Dorsolateral prefrontal cortex (tissue), 122 donors: ENCODE measurements at places on chromosomes 5 and 9. TPM values are rescaled to one million over a fixed set of nuclear protein-coding genes. Genes with fewer than 3 reads are reported as not detected.

- no peak for DNase-seq
These were observed 551.9 kb downstream of the BNC2 start for GRCh38 chr9:16318516-16319060.

DNA sequence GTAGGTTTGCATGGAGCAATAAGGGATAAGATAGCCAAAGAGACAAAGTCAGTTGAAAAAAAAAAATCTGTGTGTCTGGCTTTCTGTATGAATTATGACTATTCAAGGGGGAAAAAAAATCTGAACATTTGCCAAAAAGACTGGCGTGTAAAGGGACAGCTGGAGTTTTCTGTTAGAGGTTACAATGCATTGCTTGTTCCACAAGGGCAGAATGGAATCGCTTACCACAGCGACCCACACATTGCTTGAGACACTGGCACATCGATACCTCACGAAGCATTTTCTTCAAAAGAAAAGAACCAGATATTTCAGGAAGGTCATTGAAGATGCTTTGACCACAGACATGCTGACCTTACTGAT lies 327.8 kb downstream of the TMEM167A start:
- DNase-seq, result no peak

DNA sequence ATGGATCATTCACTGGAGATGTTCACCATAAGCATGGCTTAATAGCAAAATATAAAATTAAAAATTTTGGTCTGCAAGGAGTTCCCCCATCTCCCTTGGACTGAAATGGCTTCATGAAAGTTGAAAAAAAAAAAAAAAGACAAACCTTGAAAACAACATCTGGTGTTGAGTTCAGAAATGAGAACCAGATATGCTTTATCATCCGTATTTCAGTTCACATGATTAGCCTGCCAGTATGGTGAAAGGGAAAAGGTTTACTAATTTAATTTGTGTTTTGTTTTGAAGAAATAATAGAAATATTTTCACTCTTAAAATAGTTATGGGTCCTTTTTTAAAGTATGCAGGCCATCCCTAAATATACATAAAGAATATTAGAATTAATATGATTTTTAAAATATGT lies 67.8 kb downstream of the TMEM167A start:
- DNase-seq, result no peak

DNA sequence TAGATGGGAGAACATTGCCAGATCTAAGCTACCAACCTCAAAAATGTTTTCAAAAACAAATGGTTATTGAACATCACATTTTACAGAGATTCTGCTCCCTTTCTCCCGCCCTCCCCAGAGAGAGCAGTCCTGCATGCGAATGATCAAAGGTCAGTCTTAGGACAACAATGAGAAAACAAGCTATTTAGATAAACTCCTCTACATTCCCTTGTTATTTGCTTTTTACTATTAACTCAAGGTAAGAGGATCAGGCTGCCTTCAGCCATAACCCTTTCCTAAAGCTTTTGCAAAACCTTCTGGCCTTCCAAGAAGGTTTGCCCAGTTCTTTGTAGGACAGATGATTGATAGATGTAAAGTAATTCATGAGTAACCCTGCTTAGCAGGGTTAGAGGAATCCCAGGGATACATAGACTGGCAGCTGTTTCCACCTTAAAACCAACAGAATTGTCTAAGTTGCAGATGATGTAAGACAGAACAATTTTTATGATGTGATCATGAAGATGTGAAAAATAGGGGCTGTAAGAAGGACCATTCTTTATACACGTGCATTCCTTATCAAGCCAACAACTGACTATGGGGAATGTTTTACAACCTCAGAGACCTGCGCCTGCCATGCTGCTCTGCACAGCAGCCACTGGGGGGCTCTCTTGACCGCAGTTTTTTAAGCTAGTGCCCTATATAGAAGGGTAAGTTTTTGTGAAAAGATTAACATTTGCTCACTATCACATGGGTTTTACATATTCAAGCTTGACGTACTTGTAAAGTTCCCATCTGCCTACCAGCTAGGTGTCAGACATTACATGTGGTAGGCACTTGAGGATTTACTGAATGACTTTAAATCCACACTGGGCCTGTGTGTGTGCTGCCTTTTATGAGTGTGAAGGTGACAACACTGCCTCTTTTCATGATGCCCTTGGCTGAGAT lies 2.3 kb upstream of the ZNF782 start:
- peak; percentile 65 for DNase-seq

- no peak for DNase-seq
These were observed 111.1 kb downstream of the AGTPBP1 start for GRCh38 chr9:85630676-85631075.

DNA sequence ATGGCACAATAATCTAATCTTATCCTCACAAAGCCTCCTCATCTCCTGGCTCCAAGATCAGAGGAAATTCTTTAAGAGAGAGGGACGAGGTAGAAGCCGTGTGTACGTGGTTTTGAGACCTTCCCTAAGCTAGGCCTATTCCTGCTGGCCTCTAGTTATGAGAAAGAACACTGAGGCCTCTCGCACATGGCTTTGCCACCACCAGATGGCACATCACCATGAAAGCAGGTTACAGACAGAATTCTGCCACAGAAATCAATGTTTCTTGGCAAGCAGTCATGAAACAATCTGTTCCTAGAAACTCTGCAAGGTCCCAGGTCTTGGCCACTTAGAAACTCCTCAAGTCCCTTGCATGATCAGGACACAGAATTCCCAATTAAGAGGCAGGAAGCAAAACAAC lies 268.2 kb upstream of the TAS2R1 start:
- peak; percentile 56 for DNase-seq

- DNase-seq, result no peak
These were observed 20.0 kb upstream of the FCN1 start for GRCh38 chr9:134937566-134938345.

DNA sequence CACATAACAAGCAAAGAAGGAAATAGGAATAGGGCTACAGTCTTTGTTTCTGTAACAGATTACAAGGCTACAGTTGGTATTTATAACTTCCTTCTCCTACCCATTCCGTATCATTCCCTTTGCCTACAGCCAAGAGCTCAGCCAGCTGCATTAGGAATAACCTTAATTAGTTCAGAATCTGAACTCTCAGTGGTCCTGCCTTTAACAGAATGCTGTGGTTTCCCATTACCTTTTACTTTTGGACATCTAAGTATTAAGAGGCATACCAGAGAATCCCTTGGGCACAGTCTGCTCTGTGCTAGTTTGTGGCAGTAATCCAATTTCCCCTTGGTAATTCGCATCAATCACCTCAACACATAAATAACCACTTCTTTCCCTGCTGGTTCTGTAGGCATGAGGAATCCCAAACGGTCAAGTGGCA lies 44.2 kb downstream of the PKD2L2 start:
- DNase-seq, result no peak

GRCh38 chr9:27394154-27394825 lies 97.3 kb upstream of the EQTN start:
- DNase-seq, result no peak

GRCh38 chr5:33837301-33837700 lies 54.5 kb downstream of the ADAMTS12 start:
- no peak for DNase-seq

GRCh38 chr5:84364043-84364442 lies 20.6 kb downstream of the EDIL3 start:
- no peak for DNase-seq

DNA sequence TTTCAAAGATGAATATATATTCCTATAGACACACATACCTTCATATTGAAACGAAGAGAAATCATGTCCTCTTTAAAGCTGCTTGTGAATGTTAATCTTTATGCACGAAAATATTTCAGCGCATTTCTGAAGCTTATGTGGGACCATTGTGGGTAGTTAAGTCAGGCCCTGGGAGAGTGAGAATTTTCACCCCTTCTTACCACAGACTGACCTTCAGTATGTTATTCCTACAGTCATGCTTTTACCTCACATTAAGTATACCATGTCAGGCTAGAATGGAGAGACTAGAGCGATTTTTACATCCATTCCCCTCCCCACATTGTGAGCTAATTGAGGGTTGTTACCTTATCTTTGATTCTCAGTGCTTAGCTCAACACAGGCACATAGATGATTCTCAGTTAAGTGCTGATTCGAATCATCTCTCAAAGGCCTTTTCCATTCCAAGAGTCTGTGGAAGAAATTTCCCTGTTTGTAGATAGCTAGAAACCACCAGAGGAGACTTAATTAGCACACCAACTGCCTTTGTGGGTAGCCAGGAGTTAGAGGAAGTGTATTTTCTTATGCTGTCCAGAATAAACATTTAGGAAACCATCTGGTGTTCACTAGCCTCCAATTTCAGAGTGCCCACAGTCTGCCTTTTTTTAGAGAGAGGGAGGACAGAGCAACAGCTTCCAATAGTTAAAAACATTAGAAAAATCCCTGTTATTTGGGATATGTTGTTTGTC lies 110.5 kb downstream of the MEGF10 start:
- no peak for DNase-seq

DNA sequence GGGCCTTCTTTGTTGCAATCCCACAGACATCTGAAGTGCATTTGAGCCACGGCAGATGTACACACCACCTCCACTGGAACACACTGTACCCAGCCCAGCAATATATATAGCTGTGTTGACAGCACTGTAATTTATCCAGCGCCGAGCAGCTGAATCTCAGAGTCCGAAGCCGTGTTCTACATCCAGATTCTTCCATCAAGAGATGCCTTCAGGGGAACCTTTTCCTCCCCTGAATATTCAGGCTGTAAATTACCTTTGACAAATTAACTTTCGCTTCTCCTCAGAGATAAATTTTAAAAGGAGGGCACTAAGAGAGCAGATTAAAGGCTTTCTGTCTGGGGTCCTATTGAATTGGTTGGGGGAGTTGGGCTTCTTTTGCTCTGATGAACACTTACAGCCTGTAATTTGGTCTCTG lies 76.4 kb downstream of the ROR2 start:
- DNase-seq, result no peak

DNA sequence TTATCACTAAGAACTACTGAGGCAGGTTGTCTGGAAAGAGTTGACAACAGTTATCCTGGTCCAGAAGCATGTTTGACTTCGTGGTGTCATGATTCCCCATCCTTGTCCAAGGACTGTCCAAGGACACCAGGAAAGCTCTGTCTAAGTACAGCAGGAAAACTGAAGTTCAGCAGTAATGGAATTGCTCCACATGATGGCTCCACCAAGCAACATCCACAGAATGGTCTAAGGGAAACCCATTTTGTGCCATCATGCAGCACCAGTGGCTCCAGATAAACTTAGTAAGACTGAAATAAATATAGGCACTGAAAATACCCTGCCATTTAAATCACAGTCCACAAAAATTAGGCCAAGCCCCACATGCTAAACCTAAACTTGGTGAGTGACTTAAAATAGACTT lies 192.8 kb downstream of the CDH18 start:
- DNase-seq, result no peak

GRCh38 chr5:5467737-5468136 lies 45.3 kb downstream of the ICE1 start:
- no peak for DNase-seq

GRCh38 chr9:131398204-131398603 lies 4.3 kb downstream of the PRRC2B start:
- DNase-seq, result no peak

DNA sequence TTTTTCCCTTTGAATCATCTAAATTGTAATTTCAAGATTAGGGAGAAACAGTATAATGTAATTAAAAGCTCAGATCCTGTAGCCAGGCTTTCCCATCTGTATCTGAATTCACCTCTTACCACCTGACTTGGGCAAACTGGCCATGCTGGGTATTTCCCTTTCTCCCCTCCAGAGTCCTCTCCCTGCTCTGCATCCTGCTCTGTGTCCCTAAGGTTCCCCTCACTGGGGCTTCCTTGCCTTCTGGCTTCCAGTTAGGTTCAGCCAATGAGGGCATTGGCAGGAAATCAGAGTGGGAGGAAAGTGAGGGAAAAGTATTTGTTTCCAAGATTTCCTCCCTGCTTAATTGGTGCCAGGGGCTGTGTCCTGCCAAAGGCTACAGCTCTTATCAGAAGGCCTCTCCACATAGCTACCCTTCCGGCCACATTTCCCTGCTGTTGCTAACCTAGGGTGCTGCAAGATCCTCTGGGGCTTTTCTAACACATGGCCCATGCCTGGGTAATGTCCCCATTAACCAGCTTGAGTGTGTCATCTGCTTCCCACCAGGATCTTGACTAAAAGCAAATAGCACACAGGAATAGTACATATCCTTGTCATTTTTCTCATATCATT lies 51.0 kb upstream of the MPDZ start:
- DNase-seq, result no peak

- DNase-seq, result no peak
These were observed 251.4 kb downstream of the GLIS3 start for GRCh38 chr9:4048441-4048840.

- DNase-seq, result no peak
These were observed 92.7 kb downstream of the VCAN start for GRCh38 chr5:83564069-83564749.

GRCh38 chr9:100070104-100071041 lies 28.4 kb downstream of the ERP44 start:
- DNase-seq, result no peak

DNA sequence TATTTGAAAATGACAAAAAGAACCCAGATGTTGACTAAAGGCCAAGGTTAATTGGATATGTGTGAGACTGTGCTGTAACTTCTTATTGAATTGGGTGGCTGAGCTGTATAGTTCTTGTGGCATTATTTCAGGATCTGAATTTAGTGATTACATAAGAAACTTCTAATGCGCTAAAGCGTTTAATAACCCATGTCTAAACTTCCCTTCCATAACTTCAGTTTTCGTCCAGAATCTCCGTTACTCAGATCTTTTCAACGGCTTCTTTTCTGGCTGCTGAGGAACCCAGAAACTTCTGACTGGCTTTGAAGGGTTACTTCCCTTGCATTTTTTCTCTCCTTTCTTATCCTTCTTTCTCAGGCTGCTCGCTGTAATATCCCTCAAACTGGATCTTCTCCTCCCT lies 28.1 kb upstream of the C9orf72 start:
- DNase-seq, result no peak

DNA sequence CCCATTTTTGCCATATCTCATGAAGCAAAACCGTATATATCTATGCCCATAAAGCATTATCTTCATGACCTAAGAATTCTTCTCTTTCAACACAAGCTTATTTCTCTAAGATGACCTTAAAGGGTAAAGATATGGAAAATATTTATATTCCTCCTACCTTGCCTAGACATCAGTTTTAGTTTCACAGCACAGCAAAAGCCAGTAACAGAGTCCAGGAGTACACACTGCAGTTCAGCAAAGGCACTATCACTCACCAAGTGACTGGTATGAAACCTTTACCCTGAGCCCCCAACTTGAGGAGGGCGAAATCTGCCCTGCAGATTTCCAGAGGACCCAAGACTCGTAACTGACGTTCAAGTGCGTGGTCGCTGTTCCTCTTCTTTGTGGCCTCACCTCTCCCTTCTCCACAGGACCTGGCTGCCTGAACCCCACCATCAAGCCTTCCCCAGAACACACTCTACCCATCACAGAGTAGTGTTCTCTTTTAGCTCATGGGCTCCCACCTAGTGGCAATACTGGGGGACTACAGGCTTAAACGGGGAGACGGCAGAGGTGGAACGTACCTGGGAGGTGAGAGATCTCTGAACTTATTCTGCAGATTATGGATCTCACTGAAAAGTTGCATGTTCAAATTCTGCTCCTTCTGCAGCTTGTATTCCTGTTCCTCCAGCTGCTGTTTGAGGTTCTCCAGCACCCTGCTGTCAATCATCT lies 141.0 kb downstream of the CDK5RAP2 start:
- DNase-seq, result no peak

Gene WDR31
- total RNA-seq, result 6.1 TPM

Gene ATP10B
- 34.3 TPM for total RNA-seq

Gene PCDHGB4
- total RNA-seq, result 7.3 TPM

Gene NRG2
- total RNA-seq, result 13.7 TPM

Gene PCDHA7
- total RNA-seq, result 6.1 TPM

Gene NTRK2
- 461 TPM for total RNA-seq
